NCI-H1417 treated with DMSO at 0.1 percent for 48 hours (cell line): ENCODE measurements at places on chromosomes 2 and 18.

DNA sequence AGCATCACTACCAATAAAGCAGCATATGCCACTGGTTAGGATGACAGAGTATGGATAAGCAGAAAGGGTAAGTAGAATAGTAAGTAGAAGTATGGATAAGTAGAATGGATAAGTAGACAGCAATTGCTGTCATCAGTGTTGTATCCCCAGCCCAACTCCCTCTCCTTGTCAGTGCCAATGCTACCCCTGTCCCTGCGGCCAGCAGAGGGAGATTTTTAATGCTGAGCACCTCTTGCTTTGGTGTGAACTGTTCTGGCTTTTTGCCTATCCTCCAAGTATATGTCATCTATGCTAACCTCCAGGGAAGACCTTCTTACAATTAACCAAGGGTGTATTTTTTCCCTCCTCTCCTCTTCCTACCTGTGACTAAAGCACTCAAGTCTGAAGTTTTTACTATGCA, 136.7 kb upstream of the SPHKAP start:
- no peak for DNase-seq

DNA sequence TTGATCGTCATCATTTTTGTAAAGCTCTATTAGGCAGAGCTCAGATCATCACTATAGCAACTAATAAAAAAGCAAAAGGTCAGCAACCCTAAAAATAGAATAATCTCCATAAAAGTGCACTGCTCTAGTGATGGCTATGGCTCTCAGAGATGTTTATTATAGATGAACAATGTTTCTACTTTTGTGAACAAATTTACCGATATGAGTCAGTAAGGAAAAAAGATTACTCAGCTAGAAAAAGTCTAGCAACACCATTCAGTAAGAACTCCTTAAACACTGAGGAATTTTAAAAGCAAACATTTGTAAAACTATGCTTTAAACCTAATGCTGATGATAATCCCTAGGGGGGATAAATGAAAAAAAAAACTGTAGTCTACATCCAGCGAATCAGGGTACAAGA, 69.6 kb downstream of the ACVR1C start:
- no peak for DNase-seq

- no peak for DNase-seq
Observed at GRCh38 chr2:69601179-69601612, 42.3 kb downstream of the AAK1 start.

- DNase-seq: no peak
Observed at GRCh38 chr18:60556326-60556725, 183.8 kb upstream of the MC4R start.

- no peak for DNase-seq
Observed at GRCh38 chr2:60046529-60046928, 506.9 kb downstream of the BCL11A start.

DNA sequence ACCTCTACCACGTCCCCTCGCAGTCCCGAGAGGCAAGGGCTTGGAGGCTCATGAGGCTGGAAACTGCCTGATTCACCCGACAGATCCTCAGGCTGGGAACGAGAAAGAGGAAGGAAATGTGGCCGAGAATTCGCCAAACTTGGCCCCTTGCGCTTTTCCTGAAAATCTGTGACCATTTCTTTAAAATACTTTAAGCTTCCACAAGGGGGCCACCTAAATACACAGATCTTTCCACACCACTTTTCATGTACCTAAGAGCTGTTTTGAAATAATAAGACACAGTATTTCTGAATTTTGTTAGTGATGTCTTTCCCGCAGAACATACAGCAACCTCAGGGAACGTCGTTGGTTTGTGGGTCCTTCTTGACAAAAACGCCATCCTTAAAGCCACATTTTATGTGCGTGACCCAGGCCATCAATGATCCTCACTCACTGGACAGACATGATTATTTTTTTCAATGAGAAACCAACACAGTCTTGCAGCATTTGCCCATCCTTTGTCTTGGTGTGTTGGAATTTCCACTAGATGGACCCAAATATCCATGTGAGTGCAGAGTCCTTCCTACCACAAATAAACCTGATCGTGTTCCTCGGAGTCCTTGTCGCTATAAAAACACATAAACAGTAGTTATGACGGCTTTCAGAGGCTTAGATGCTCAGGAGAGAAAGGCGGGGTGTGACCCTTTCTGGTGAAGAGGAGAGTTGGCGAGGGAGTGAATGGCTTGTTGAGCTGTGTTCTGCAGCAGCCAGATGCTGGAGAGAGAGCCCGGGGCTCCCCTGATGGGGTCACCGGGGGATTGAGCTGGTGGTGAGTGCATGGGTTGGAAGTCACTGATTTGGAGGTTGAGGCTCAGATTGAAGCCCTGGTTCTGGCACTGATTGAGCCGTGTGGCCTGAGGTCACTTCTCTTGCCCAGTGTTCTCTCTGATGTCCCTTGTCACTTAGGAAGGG, 25.0 kb downstream of the DCDC2C start:
- DNase-seq: peak; percentile 47

- DNase-seq: no peak
Observed at GRCh38 chr2:145724311-145724898, 1204.5 kb upstream of the ZEB2 start.

GRCh38 chr2:226658555-226658954, 141.1 kb downstream of the IRS1 start:
- DNase-seq: no peak
